ENCODE measurements at places on chromosomes 7 and 10.

- no peak for DNase-seq
These were observed 378.0 kb upstream of the PODXL start for GRCh38 chr7:131934452-131934851.

DNA sequence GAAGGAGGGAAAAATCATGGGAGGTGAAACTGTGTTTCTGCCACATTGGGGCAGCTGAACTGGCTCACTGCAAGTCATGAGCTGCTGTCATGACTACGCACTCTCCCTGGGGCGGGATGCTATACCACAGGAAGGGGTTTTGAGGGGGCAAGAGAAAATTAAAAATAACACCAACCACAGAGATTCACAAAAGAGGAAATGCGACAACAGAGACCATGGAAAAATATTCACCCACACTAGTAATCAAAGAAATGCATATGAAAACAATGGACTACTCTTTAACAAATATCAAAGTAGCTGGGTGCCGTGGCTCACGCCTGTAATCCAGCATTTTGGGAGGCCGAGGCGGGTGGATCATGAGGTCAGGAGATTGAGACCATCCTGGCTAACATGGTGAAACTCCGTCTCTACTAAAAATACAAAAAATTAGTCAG, 65.2 kb upstream of the TM9SF3 start:
- DNase-seq = no peak

DNA sequence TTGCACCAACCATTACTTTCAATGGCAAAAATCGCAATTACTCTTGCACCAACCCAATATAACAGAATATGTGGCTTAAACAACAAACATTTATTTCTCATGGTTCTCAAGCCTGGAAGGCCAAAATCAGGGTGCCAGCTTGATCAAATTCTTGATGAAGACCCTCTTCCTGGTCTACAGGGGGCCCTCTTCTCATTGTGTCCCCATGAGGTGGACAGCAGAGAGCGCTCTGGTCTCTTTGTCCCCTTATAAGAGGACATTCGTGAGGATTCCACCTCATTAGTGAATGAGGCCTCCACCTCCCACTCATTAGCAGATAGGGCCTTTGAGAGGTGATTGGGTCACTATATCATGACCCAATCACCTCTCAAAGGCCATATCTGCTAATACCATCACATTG, 120.0 kb downstream of the CALN1 start:
- no peak for DNase-seq

DNA sequence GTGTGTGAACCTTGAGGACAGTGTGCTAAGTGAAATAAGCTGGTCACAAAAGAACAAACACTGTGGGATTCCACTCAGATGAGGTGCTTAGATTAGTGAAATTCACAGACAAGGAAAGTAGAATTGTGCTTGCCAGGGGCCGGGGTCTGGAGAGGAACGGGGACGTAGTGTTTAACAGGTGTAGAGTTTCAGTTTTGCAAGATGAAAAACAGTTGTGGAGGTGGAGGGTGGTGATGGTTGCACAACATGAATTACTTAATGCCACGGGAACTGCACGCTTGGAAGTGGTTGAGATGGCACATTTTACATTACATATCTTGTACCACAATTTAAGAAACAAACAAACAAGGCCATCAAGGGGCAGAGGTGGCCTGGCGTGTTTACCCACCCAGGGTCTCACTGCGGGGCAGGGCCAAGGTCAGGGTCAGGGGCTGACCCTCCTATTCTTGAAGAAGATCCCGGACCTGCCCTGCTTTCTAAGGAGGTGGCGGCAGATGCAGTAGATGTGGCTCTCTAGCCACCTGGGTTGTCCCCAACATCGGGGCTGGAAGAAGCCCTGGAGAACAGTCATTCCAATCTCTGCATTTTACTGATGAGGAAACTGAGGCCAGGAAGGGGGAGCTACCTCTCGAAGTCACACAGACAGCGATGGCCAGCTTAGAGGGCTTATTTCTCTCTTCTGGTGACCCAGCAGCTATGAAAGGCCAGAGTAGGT, 91.5 kb upstream of the LRRC4 start:
- no peak for DNase-seq

- no peak for DNase-seq
These were observed 6.4 kb downstream of the DRGX start for GRCh38 chr10:49389361-49389933.

Data from WTC11 (cell line).